A549 (cell line): ENCODE measurements at places on chromosomes 2 and 18.

- DNase-seq, result no peak
Observed at GRCh38 chr2:228063558-228063957, 117.9 kb downstream of the SPHKAP start.

DNA sequence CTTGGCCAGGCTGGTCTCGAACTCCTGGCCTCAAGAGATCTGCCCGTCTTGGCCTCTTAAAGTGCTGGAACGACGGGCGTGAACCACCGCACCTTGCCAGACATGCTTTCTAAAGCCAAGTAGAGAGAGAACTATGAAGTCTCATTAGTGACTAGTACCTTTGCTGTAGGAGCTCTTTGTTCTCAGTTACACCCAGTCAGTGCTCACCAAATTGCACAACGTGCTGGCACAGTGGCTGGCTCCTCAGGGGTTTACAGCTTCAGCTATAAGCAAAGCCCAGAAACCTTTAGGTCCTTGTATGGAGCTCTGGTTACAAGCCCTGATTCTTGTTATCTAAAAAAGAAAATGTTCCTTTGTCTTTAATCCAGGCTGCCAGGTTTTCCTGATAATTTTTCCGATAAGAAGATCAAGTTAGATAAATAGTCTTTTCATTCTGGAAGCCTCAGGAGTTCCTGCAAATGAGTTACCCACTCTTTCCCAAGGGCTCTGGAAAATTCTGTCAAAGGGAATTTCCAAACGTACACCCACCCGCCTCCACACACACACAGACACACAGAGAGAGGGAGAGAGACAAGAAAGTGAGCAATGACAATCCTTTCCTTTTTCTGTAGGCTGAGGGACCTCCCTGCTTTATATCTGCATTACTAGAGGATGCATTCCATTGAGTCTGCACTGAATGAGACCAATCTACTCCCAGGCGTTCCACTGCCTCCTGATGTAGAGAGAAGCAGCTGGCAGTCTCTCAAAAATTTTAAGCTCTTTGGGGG, 100.2 kb upstream of the CSRNP3 start:
- no peak for DNase-seq

GRCh38 chr2:555164-555922, 121.9 kb downstream of the TMEM18 start:
- DNase-seq, result no peak

GRCh38 chr2:64608867-64609226, 44.9 kb downstream of the SERTAD2 start:
- no peak for DNase-seq

DNA sequence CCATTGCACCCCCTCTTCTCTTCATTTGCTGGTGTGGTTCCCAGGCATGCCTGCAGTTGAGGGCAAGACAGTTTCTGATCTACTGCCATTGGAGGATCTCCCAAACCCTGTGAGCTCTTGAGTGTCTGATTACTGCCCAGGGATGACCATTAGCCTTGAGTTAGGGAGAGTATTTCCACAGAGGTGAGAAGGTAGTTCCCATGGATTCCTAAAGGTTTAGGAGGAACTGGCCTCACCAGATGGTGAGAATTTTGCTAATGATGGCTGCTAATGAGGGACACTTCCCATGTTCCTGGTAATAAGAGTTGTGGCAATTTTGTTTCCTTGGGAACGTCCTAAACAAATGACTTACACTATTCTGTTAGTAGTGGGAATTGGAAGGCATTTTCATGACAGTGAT, 42.5 kb downstream of the PTPRM start:
- no peak for DNase-seq

DNA sequence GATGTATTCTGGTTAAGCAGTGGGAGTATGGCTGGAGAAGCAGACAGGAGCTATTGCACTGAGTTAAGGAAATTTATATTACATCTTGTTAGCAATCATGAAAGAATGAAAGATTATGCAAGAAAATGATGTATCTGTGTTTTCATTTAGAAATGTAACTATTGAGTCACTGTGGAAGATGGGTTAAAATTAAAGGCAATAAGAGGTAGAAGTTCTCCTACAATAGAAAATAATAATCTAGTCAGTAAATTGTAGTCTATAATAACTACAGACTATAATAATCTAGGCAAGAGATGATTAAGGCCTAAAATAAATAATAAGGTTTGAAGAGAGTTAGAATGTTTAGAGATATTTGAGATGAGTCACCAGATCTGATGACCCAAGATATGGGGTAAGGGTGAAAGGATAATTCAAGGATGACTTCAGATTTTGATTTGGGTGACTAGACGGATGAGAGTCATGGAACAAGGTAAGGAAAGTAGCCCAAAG, 371.9 kb upstream of the KCNH7 start:
- peak; percentile 68 for DNase-seq

GRCh38 chr2:237016121-237016915, 69.4 kb upstream of the COPS8 start:
- no peak for DNase-seq

DNA sequence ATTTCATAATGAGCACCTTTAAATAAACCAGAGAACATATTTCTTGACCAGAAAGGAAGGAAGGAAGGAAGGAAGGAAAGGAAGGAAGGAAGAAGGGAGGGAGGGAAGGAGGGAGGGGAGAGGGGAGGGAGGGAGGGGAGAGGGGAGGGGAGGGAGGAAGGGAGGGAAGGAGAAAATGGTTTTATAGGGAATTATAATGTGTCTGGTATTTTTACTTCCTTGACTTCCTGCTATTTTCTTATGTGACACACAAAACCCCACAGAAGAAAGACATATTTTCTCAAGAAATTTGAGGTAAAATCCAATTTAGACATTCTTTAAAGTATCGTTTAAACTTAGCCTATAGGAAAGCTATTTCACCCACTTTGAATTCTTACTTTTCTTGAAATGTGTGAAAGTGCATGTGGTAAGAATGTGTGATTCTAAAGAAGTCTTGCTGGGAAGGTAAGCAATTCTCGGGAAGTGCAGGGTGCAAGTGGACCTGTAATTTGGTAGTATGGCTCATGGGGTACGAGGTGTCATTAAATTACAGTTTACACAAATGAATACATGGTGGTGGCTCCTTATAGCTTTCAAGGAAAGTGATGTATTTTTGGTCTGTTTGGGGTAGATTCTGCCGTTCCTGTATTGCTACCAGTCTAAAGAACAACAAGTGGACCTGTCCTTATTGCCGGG, 18.0 kb downstream of the RNF125 start:
- no peak for DNase-seq

GRCh38 chr18:76457475-76457874, 37.6 kb downstream of the ZNF516 start:
- no peak for DNase-seq

DNA sequence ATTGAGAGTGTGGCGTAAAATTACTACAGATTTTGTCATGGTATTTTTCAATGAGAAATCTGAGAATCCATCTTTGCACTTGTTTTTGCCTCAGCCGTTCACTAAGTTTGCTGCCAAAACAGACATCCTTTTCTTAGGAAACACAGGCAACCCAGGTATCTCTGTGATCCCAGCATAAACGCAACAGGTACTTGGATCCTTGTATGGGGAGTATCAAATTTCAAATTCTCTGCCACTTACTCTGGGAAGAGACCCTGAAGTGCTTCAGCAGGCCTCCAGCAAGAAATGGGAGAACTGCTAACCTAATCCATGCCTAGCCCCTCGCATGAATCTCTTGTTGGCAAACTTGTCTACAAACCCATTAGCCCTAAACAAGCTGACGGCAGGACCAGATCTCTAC, 83.1 kb downstream of the BCL11A start:
- no peak for DNase-seq

DNA sequence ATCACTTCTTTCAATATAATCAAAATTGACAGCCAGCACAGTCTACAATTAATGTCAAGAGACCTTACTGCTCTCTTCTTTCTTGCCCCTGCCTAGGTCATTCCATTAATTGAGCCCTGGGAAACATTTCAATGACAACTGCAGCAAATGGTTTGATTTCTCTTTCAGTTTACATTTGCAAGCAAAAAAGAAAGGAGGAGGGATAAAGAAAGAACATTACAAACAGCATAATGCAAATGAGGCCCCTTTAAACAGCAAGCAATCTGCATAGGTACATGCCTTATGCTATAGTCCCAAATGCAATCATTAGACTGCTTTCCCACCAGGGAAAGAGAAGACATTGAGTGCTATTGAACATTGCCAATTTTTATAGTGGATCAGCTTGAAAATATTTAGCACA, 655.0 kb upstream of the CDH2 start:
- DNase-seq, result no peak

DNA sequence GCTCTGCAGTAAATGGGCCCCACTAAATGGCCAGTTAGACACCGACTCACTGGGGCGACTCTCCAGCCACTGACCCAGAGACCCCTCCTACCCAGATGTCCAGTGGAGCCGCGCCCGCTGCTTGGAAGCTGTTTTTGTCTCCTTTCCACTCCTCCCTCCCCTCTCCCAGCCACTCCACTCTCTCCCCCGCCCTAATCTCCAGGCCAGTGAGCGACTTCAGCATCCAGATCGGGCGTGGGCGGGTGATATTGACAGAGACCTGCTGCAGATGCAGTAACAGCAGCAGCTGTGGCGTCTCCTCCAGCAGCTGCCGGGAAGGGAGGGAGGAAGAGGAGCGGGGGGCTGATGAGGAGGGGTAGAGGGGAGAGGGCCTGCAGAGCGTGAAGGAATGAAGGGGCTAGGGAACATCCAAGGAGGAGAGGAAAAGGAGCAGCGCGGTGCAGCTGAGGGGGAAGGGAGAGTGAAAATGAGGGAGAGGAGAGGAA, at the start of gene SCN7A:
Gene SCN7A, minus strand, starts transcription at position 110 of the 485 bp plus-strand sequence. CDS start 16,553 bp downstream, outside the sequence.
- DNase-seq, result no peak

- no peak for DNase-seq
Observed at GRCh38 chr2:136024185-136024584, 38.8 kb upstream of the DARS1 start.

DNA sequence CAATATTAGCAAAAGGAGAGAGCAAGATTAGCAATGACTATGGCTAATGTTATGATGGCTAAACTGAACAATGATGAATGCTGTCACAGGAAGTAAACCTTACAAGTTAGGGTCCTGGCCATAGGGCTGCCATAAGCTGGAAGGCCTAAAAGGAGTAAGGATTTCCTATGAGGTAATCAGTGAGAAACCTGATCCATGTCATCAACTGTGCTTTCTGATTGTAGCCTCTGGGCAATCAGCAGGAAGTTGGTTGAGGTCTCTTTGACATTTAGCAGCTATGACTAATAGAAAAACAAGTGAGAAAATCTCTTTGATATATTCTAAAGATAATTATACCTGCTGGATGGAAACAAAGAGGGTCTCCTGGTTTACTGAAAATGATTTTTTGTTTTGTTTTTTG, 193.0 kb downstream of the RAB3GAP1 start:
- no peak for DNase-seq

GRCh38 chr18:76483780-76484179, 11.3 kb downstream of the ZNF516 start:
- no peak for DNase-seq

GRCh38 chr2:71494523-71495155, 41.3 kb downstream of the DYSF start:
- no peak for DNase-seq
